ENCODE measurements at places on chromosomes 3 and 15.

GRCh38 chr3:152589644-152590043 lies 245.3 kb upstream of the P2RY1 start:
- ATAC-seq, result no peak

- ATAC-seq, result no peak
These were observed 7.1 kb upstream of the SSUH2 start for GRCh38 chr3:8651418-8652323.

GRCh38 chr15:40991355-40991754 lies 38.1 kb downstream of the CHAC1 start:
- no peak for ATAC-seq

GRCh38 chr3:42678447-42678846 lies 6.9 kb upstream of the KLHL40 start:
- peak; percentile 62 for ATAC-seq

DNA sequence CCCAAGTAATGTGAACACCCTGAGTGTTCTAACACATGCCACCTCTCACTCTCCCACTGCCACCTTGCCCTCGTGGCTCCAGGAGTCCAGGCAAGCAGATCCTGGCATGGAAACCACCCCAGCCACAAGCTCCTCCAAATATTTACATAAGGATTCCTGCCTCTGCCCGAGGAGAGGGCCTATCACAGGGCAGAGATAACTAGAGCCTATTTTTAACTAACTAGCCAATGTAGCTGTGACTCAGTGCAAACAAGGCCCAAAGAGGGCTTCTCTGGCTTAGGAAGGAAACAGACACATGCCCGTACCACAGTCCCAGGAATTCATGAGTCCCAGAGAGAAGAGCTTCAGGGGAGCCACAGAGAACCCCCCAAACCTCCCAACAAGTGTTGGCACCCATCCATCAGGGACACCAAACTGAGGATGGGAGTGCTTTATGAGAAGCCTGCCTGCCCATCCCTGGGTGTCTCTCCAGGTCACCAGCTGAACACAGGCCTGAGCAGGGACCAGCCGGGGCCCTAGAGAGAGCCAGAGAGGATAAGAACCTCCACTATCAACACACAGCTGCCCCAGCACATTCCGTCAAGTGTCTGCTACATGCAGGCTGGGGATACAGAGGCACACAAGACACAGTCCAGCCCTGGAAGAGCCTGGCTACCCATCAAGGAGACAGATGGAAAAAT lies 9.2 kb downstream of the FYCO1 start:
- no peak for ATAC-seq

- ATAC-seq, result no peak
These were observed 51.9 kb downstream of the DENND4A start for GRCh38 chr15:65740148-65740547.
